Stimulated activated naive CD8-positive, alpha-beta T cell treated with anti-CD3 and anti-CD28 coated beads, Interleukin-15, amount 100 ng/mL, for 72 hours (primary cell): ENCODE measurements at places on chromosomes 3 and 15.

- no peak for DNase-seq
Measured at GRCh38 chr3:120498556-120499346, 48.0 kb upstream of the FSTL1 start.

- no peak for DNase-seq
Measured at GRCh38 chr15:44261007-44261706, 27.4 kb upstream of the GOLM2 start.

DNA sequence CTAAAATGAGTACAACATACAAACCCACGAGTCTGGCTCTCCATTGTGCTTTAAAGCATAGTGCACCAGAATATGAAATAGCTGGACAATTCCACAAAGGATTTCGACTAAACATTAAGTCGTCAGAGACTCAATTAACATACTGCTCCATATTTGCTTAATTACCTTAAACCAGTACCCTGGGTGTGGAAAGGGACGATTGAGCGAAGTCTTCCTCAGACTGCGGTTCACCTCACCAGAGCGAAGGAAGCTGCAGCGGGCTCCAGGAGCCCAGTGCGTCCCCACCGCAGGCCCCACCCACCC is 218 bp upstream of the TRPC1 start:
- DNase-seq: no peak

DNA sequence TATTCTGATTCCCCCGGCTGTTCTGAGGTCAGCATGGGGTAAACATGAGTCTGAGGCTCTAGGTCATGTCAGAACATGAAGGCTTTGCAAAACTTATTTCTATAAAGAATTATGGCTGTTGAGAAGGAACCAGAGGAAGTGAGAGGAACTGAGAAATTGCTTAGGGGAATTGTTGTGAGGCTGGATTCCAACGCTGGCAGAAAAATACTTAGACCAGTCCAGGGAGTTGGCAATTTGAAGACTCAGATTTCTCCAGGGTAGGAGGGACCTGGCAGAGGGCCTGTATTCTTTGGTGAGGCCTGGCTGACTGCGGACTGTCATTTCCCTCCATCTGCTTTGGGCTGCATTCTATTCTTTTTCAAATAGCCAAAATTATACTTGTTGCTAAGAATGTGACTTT is 155.5 kb downstream of the PLD1 start:
- no peak for DNase-seq

DNA sequence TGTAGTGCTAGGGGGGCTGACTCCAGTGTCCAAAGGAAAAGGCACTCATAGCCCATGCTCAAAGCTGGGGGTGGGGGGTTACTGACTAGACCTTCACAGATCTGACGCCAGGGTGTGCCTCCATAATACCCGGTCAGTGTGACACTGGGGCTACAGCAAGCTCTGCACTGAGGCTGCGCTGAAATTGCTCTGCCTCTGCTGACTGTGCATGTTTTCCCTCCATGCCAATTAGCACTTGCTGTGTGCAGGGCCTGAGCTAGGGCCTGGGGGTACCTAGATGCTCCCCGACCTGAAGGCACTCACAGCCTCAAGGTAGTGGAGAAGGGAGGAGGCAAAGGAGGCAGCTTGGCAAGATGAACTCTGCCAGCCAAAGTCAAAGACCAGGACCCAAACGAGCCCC is 5.2 kb downstream of the CAMKV start:
- no peak for DNase-seq

GRCh38 chr3:128763967-128764366 is 38.0 kb downstream of the RAB7A start:
- peak; percentile 53 for DNase-seq

- DNase-seq: no peak
Measured at GRCh38 chr3:110069761-110070160, 732.4 kb upstream of the DPPA4 start.

- DNase-seq: no peak
Measured at GRCh38 chr3:169173636-169174035, 489.9 kb downstream of the MECOM start.

- DNase-seq: no peak
Measured at GRCh38 chr3:110736332-110736731, 335.3 kb upstream of the NECTIN3 start.

DNA sequence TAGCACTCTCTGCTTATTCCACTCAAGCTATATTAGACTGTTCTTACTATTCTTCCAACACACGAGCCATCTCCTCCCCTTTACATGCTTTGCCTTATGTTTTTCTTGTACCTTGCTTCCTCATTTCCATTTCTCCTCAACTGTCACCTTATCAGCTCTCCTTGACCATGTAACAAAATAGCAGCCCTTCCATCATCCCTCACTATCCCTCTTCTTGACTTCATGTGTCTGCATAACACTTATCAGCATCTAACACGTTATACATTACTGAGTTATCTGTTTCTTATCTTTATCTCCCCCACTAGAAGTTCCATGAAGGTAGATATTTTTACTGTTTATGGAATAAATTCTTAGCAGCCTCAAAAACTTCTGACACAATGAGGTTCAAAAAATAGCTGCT is 45.3 kb downstream of the TRPM7 start:
- no peak for DNase-seq

- no peak for DNase-seq
Measured at GRCh38 chr3:167361306-167361705, 18.8 kb downstream of the ZBBX start.

GRCh38 chr3:107969525-107969924 is 121.3 kb downstream of the CD47 start:
- DNase-seq: no peak

GRCh38 chr3:24470277-24470676 is 24.4 kb downstream of the THRB start:
- no peak for DNase-seq

DNA sequence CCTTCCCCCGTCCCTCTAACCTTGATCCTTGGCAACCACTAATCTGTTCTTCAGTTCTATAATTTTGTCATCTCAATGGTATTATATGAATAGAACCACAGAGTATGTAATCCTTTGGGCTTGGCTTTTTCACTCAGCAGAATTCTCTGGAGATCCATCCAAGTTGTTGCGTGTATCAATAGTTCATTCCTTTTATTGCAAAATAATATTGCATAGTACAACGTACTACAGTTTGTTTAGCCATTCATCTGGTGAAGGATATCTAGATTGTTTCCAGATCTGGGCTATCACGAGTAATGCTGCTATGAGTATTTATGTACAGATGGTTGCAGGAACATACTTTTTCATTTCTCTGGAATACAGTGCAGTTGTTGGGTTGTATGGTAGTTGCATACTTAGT is 76.2 kb downstream of the PLXNA1 start:
- no peak for DNase-seq

DNA sequence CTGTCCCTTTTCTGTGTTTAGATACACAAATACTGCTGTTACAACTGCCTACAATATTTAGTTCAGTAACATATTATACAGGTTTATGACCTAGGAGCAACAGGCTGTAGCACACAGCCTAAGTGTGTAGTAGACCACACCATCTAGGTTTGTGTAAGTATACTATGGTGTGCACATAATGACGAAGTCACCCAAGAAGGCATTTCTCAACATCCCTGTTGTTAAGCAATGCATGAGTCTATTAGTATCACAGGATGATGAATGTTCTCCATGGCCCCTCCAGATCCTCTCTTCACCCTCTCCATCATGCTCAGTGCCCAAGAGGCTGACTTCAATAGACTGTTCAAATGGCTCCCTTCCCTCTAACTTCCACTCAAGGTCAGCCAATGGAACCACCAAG is 14.6 kb upstream of the SEC62 start:
- no peak for DNase-seq

GRCh38 chr15:34366271-34367065 is 528 bp downstream of the LPCAT4 start:
- peak; percentile 33 for DNase-seq

DNA sequence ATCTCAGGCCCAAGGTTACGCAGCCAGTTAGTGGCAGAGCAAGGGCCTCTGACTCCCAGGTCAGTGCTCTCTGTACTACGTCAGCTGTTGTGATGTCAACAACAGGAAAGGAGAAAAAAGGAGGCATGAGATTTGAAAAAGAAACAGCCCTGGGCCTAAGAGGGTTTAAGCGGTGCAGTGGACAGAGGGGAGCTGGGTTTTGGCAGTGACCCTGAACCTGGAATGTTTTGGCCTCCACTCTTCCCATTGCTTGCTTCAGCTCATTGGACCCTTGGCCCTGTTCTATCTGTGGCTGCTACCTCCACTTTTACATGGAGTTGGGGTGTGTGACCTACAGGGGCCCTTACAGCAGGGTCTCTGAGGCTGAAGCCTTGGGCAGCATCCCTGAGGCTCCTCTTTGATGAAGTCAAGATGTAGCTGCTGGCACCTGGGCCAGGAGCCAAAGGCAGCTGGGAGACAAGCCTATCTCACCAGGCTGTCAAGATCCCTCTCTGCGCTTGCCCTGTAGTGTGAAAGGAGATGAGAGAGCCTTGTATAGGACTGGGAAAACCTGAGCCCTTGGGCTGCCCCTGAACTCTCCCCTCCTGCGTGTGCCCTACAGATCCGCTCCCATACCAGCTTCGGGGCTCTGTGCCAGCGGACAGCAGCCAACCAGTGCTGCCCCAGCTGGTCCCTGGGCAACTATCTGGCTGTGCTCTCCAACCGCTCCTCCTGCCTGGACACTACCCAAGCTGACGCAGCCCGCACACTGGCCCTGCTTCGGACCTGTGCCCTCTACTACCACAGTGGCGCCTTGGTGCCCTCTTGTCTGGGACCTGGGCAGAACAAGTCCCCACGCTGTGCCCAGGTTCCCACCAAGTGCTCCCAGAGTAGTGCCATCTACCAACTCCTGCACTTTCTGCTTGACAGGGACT is 8.7 kb downstream of the DISP2 start:
- no peak for DNase-seq

DNA sequence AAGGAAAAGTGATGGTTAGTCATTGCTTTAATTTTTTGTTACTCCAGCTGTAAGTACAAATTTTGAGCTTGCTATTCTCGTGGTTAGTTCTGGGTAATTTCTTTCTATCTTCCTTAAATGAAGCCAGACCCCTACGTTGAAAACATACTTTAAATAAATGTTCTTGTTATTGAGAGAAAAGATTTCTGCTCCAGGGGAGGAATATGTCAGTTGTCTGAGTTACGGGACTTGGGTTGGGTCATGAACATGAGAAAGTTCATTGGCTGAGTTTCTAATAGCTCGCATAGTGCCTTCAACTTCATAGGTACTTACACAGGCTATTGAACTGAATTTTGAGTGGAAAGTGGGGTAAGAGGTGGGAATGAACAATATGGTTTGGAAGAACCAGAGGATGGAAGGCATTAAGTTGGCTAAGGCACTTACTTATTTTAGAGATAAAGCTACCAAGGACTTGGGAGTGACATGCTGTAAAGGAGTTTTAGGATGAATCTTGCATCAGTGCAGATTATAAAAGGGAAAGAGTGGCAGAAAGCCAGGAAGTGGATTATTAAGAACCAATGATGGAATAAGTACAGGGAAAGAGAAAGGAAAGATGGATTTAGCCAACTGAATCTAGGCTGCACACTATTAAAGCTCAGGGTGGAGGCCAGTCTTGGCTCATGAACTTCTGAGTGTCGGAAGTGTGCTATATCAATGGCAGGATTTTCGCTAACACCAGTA is 1.4 kb downstream of the RPSA start:
- DNase-seq: no peak

DNA sequence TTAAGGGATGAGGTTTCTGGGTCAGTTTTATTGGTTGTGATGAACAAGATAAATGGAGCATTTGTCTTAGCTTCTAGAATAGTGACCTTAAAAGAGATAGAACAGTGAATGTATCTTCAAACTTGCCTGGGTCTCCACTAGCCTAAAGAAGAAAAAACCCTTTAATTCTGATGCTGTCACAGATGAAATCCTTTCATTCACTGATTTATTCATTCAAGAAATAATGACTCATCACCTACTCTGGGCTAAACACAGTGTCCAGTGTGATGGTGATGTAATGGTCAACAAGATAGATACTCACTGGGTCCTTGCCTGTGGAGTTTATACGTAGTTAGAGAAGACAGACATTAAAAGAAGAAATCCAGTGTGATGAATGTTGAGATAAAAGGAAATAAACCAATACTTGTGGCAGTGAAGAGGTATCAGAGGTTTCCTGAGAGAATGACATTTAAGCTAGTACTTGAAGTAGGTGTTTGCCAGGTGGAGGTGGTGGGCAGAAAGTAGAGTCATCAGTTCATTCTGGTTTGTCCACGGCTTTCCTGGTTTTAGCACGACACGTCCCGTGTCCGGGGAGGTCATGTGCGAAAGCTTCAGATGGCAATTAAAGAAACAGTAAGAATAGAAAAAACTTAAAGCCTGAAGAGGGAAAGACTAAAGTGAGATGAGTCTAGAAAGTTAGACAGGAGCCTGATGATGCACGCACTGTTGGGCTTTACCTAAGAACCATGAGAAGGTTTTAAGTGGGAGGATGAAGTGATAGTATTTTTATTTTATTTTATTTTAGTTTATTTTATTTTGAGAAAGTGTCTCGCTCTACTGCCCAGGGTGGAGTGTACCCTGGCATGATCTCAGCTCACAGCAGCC is 18.5 kb downstream of the PAK2 start:
- peak; percentile 22 for DNase-seq

DNA sequence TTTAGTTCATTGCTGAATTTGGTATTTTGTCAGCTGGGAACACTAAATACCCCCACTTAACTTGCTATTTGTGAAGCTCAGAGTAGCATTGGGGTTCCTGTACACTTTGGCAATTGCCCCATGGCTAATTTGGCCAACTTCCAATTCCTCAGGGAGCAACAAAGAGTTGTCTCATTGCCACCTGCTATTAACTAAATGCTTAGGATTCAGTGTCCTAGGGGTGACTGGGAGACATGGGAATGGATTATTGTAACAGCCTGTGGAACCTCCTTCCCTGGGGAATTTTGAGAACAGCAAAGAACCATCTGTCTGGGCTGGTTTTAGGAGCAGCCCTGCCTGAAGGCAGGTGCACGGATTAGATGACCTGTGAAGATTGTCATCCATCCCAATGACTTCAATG is 437.4 kb upstream of the TPRG1 start:
- DNase-seq: no peak

DNA sequence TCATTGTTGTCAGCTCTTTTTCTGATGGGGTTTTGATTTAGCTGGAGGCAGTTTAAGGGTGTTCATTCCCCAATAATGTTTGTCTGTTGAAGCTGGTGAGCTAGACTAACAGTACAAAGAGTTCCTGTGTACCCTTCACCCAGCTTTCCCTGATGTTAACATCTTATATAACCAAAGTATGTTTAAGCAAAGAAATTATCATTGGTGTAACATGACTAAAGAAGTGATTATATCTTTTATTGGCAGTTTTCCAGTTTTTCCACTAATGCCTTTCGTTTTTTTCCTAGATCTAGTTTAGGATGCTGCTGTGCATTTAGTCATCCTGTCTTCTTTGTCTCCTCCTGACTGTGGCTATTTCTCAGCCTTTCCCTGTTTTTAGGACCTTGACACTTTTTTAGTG is 165.6 kb downstream of the LPP start:
- no peak for DNase-seq

GRCh38 chr15:83720468-83720867 is 66.5 kb downstream of the ADAMTSL3 start:
- DNase-seq: no peak

- DNase-seq: no peak
Measured at GRCh38 chr3:29764041-29764440, 483.2 kb downstream of the RBMS3 start.

DNA sequence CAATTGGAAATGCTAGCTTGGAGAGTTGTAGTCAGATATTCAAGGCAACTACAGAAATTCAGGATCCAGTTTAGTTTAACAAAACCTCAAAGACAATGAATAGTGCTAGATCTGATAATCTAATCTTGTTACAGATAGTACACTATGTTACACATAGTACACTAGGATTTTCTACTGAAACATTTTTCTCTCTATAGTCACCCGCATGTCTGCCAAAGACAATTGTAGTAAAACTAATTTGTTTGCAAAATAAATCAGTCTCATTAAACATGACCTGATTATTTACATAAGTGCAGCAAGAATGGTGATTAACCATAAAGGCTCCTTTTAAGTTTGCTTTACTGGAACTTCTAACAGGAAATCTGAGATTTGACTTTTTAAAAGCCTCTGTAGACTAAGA is 52.0 kb downstream of the ILDR1 start:
- no peak for DNase-seq
